ENCODE measurements at places on chromosomes 3 and 15. TPM values are rescaled to one million over a fixed set of nuclear protein-coding genes. Genes with fewer than 3 reads are reported as not detected.

Gene PARP14
- total RNA-seq = 90.3 TPM

- no peaks in the 10 kb centered on the region for H3K4me1 ChIP-seq
- H3K36me3 ChIP-seq = no peaks in the 10 kb centered on the region
- DNase-seq = no peak
- H3K27me3 ChIP-seq = peaks cover 15% of the 10 kb centered on the region
- H3K27ac ChIP-seq = no peak overlapping the region
Measured at GRCh38 chr15:72387741-72388140, 10.4 kb upstream of the TMEM202 start.

Gene ALCAM
- 32.5 TPM for total RNA-seq

Gene BOC
- total RNA-seq = 120 TPM

Gene CCDC13
- total RNA-seq = 1.8 TPM

GRCh38 chr3:197874653-197875052 is 75.3 kb upstream of the RPL35A start:
- H3K27me3 ChIP-seq = no peaks in the 10 kb centered on the region
- no peak for DNase-seq
- H3K27ac ChIP-seq = no peak overlapping the region
- H3K4me1 ChIP-seq = no peaks in the 10 kb centered on the region
- no peak overlapping the region for H3K4me3 ChIP-seq
- peaks cover 52% of the 10 kb centered on the region for H3K36me3 ChIP-seq

- no peak overlapping the region for H3K4me3 ChIP-seq
- H3K36me3 ChIP-seq = no peaks in the 10 kb centered on the region
- no peaks in the 10 kb centered on the region for H3K27me3 ChIP-seq
Measured at GRCh38 chr3:181567311-181568075, 144.2 kb upstream of the SOX2 start.

DNA sequence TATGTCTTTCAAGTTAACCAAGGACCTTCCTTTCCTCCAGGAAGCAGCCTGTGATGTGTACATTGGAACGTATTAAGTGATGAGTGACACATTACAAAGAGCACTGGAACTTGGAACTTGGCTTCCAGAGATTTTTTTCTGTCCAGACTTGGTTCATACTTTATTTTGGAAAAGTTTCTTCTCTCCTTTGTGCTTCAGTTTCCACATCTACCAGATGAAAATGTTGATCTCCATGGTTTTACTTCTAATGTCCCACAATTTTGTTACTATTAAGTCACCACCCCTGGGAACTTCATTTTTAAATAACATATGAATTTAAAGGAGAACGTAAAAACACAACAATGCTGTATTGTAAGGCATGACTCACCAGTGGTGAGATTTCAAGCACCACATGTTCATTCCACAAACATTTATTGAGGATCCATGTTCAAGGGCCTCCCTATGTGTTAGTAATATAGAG is 290.7 kb upstream of the LMCD1 start:
- no peaks in the 10 kb centered on the region for H3K4me1 ChIP-seq
- H3K27me3 ChIP-seq = no peaks in the 10 kb centered on the region
- no peak for DNase-seq
- H3K36me3 ChIP-seq = no peaks in the 10 kb centered on the region

Gene GHRL
- total RNA-seq = 0.54 TPM

Gene MUC4
- 6.4 TPM for total RNA-seq

Gene CYP1A2
- total RNA-seq = not detected

GRCh38 chr3:143302638-143303171 is 183.1 kb downstream of the CHST2 start:
- no peak for DNase-seq
- no peaks in the 10 kb centered on the region for H3K36me3 ChIP-seq
- no peaks in the 10 kb centered on the region for H3K4me1 ChIP-seq
- no peaks in the 10 kb centered on the region for H3K27me3 ChIP-seq
- no peak overlapping the region for H3K4me3 ChIP-seq

Gene IGSF10
- total RNA-seq = 1.8 TPM

Gene CHRD
- 13.3 TPM for total RNA-seq

Gene OR5K2
- total RNA-seq = not detected

GRCh38 chr3:154568064-154568463 is 138.1 kb upstream of the GPR149 start:
- H3K4me1 ChIP-seq = no peaks in the 10 kb centered on the region
- no peak overlapping the region for H3K4me3 ChIP-seq
- no peaks in the 10 kb centered on the region for H3K27me3 ChIP-seq
- no peaks in the 10 kb centered on the region for H3K36me3 ChIP-seq
- H3K27ac ChIP-seq = no peak overlapping the region

DNA sequence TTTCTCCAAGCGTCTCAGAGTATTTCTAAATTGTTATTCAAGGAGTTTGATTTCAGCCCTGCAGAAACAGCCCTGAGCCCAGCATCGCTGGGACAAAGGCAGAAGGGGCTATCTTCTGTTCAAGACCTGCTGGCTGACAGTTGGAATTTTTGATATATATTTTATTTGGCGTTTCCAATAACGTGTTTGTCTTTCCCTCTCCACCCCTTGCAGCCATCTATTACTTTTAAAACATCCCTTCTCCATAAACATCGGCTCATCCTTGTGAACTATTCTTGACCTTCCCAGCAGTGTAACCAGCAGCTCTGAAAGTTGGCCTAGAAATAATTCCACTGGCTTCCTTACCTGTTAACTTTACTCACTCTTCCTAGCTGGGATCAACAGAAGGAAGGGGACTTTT is 5.5 kb upstream of the MEIS2 start:
- no peaks in the 10 kb centered on the region for H3K27me3 ChIP-seq
- H3K36me3 ChIP-seq = no peaks in the 10 kb centered on the region
- H3K4me1 ChIP-seq = no peaks in the 10 kb centered on the region
- DNase-seq = no peak
- peak overlapping the region; percentile 97 for H3K27ac ChIP-seq
